Stimulated activated CD4-positive, alpha-beta T cell treated with anti-CD3 and anti-CD28 coated beads, Interleukin-1b, Interleukin-23, amount 100 ng/mL, for 1 hour (primary cell): ENCODE measurements at places on chromosomes 1 and 21.

- peak; percentile 8 for DNase-seq
Observed at GRCh38 chr1:55257958-55258357, 42.8 kb upstream of the USP24 start.

DNA sequence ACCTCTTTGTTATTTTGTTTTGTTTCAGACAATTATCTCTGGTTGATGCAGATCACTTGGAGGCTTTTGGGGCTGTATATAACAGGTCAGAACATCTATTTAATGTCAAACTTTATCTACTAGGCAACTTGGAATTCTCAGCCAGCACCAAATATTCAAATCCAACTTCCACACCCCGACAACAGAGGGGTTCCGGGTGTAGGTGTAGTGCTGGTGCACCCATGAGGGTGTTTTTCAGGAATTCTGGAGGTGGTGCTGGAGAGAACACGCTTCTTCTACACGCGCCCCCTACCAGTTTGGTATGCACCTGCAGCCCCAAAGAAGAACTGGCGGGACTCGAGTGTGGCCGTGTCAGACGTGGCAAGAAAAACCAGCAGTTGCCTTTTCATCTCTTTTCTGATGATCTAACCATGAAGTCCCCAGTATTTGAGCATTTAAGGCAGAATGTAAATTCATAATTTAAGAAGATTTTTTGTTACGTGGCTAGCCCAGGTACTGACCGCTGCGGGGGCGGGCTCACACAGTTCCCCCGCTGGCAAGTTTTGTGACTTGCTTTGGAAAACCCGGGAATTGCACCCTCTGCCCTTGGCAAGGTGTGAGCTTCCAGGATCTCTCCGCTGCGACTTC is 462 bp upstream of the TLCD4 start:
- DNase-seq, result peak; percentile 10

GRCh38 chr1:36576118-36576517 is 93.4 kb upstream of the CSF3R start:
- DNase-seq, result no peak

- DNase-seq, result no peak
Observed at GRCh38 chr21:43015906-43016540, 41.7 kb downstream of the PKNOX1 start.

GRCh38 chr21:44530221-44530902 is 9.6 kb downstream of the KRTAP10-1 start:
- DNase-seq, result no peak

DNA sequence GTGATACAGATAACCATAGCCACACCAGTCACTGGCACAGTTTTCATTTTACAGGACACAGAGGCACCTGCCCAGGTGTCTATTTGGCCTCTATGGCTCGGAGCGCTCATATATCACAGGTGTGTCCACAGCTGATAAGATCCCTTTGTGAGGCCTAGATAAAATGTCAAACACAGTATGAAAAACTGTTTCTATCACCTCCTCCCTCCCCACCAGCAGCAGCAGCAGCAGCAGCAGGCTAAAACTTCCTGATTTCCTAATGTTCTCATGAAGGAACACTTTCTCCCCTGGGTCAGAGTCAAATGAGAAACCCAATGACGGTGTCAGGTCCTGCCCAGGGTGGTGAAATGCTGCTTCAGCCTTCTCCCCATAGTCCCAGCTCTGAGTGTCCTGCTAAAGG is 24.4 kb downstream of the ELAPOR1 start:
- no peak for DNase-seq

DNA sequence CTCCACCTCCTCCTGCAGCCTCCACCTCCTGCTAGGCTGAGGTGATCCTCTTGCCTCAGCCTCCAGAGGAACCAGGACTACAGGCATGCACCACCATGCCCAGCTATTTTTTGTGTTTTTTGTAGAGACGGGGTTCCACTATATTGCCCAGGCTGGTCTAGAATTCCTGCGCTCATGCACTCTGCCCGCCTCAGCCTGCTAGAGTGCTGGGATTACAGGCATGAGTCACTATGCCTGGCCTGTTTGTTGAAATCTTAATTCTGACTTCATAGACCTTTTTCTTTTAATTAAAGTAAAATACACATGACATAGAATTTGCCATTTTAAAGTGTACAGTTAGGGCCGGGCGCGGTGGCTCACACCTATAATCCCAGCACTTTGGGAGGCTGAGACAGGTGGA is 42.7 kb downstream of the FAAP20 start:
- DNase-seq, result no peak

DNA sequence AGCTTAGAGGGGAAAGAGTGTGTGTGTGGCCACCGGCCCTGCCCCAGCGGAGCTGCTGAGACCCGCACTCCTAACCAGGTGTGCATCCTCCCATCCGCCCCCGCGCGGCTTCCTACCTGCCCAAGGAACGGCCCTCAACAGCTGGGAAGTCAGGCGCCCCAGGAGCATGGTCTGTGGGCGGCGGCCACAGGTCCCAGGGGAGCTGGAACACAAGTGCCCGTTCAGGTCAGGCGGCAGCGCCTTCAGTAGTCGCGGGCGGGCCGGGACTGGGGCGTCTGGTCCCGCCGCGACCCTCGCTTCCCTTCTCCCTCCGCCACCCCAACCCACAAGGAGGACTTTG is 448 bp downstream of the AURKAIP1 start:
- DNase-seq, result no peak

GRCh38 chr1:209076688-209077087 is 506.8 kb upstream of the CAMK1G start:
- no peak for DNase-seq

DNA sequence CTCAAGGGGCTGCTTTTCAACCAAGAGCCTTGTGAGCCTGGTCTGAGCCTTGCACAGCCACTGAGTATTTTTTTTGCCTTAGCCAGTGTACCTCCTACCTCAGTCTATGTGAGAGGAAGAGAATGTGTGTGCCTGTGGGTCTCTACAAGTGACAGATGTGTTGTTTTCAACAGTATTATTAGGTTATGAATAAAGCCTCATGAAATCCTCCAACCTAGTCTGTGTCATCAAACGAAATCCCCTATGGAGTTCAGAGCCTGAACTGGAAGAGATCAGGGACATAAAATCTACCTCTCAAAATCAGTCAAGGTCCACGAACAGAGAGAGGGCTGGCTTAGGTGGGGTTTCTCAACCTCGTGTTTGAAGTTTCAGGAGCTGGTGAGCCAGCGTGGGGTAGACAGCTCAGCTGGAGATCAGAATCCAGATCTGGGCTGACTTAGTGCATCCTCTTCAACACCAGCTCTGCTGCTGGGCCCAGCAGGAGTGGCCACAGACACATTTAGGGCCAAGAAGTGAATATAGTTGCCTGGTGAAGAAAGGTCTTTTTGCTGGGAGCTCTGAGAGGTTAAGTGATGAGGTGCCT is 8.2 kb downstream of the XKR8 start:
- no peak for DNase-seq

DNA sequence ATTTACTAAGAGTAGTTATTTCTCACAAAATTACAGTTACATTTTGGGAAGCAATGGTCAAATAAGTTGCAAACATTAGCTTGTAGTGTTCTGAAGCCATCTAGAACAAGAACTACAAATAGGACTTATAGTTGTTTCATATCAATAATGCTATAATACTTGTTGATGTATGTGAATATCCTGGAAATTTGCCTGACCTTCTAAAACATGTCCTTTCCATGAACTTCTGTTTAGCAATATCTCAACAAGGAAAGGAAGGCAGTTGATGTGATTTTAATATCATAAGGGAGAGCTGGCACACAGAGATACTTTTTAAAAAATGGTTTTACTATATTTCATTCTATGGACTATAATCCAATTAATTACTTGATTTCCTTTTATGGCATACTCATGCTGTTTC is 47.1 kb upstream of the SAMSN1 start:
- no peak for DNase-seq

DNA sequence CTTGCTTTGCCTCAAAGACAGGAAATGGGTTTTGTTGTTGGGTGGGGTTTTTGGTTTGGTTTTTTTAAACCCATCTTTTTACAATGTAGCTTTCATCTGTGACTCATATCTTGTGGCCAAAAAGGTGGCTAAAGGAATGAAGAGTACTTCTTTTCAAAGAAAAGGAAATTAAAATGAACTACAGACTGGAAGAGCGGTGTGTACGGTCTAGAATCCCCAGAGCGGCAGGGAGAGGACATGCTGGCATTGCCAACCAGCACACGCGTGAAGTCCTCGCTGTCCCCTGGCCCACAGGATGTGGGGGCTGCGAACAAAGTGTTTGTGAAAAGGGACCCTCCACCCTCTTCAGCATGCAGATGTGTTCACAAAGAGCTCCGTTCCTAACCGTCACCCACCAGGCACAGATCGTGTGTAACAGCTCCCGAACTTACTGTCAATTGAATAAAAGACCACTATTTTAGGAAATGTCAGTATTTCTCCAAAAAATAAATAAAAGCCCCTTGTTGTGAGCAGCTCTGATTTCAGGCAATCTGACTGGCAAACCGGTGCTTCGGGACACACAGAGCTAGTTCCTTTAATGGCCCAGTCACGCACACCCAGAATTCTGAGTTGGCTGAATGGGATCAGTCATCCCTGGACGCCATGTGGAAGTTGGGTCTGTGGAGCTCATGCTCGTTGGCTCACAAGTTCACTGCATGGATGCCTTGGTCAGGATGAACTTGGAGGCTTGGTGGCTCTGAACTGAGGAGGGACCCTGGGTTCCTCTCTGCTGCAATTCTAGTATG is 602.9 kb downstream of the NPHP4 start:
- DNase-seq, result no peak
